ENCODE measurements at places on chromosomes 7 and 10.

DNA sequence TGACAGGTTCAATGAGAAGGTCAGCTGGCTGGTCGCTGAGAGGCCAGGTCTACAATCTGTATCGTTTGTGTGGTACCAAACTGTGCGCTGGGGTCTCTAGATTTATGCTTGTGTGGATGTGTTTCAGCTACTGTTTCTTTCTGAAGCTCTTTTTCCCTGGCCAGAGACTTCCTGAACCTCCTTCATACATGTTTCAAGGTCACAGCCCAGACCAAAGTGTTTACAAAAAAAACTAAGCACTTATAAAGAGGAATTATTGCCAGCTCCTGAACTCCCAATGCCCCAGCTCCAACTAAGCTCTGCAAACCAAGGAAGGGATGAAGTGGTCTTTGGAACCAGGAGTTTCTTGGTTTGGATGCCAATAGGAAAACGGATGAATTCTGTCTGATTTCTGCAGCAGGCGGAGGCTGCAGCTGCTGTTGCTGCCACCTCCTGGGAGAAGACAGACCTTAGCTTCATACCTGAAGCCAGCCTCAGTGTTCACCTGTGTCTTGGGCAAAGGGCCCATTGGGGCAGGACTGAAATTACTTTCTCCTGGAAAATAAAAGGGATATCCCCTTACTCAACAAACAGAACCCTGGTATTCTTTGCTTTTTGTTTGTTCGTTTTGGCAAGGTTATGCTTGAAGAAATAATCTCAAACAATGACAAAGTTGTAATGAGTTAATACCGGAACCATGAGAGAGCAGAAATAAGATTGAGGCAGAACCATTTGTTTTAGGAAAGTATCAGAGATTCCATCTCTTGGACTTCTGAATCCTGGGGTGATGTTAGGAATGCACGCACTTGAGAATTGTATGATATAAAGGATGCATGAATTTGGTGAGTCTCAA lies 24.6 kb upstream of the MKLN1 start:
- DNase-seq: no peak

- DNase-seq: no peak
Observed at GRCh38 chr7:51476026-51476425, 159.4 kb upstream of the COBL start.

DNA sequence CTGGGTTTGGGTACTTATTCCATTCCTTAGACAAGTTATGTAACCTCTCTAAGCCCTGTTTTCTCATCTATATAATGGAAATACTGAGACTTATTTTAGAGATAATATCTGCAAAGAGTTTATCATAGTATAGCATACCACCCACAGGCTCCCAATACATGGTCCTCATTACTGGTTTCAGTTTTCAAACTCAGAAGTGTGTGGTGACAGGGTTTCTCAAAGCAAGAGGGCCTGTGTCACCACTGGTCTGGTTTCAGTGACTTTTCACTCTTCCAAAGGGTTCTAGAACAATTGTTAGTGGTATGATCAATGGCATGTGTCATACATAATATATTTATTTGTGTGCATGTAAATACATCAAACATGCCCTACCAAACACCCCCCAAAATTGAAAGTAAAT lies 89.2 kb upstream of the BMPER start:
- DNase-seq: no peak

DNA sequence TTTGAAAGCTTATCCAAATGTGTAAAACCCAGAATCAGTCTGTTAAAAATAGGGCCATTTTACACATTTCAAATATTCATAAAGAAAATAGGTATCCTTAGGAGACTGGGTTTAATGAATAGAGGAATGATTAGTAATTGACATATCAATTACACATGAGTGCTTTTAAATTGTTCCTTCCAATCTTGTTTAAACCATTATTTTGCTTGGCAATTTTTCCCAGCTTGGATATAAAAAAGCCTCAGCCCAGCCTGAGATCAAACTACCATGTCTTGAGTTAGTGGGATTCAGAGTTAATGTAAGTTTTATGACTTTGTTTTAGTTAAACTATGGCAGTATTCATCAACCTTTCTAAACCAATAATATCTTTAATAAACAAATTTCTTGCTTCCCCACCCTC lies 28.3 kb downstream of the PARP12 start:
- DNase-seq: no peak

DNA sequence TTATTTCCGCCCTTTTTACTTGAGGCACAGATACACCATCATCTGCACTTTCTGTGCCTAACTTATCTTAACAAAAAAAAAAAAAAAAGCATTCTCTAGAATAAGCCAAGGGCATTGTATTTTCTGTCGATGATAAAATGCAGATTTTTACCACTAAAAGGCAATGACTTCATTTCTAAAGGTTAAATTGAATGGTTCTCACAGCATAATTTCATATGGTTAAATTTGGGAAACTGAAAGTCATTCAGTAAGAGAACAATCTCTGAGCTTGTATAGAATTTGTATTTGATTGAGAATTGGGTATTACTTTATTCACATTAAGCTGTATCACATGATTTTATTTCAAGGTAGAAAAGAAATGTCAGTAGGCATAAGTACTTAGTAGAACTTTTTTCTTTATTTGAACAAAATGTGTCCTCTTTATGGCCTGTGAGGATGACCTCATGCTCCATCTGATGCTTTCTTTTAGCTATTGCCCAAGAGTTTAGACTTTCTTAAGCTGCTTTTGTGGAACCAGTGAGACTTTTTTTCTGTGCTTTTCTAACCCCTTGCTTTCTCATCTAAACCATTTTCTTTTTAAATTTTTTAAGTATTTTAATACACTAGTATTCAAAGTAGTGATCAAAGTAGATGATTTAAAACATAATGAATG lies 110.3 kb downstream of the LRRC4 start:
- no peak for DNase-seq

- no peak for DNase-seq
Observed at GRCh38 chr10:96708456-96708855, 11.9 kb downstream of the PIK3AP1 start.

GRCh38 chr10:124329941-124330340 lies 88.8 kb downstream of the OAT start:
- no peak for DNase-seq

DNA sequence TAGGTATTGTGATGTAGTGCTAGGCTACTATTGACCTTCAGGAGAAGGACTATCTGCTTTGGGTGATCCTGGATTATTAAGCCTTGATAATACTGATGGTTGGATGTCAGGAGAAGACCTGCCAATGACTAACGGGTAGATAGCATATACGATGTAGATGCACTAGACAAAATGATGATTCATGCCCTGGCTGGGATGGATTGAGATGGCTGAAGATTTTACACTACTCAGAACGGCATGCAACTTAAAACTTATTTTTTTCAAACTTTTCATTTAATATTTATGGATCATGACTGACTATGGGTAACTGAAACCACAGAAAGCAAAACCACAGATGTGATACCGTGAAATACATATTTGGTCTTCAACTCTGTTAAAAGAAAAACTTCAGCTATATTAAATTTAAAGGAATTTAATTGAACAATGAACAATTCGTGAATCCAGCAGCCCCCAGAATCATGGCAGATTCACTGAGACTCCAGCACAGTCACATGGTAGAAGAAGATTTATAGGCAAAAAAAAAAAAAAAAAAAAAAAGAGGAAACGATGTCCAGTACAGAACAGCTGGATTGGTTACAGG lies 124.6 kb upstream of the CDK13 start:
- no peak for DNase-seq

- no peak for DNase-seq
Observed at GRCh38 chr10:124081547-124082140, 11.8 kb downstream of the CHST15 start.

GRCh38 chr10:58797356-58797755 lies 284.7 kb downstream of the BICC1 start:
- no peak for DNase-seq

GRCh38 chr7:66627151-66627681 lies 1.5 kb upstream of the KCTD7 start:
- DNase-seq: no peak

DNA sequence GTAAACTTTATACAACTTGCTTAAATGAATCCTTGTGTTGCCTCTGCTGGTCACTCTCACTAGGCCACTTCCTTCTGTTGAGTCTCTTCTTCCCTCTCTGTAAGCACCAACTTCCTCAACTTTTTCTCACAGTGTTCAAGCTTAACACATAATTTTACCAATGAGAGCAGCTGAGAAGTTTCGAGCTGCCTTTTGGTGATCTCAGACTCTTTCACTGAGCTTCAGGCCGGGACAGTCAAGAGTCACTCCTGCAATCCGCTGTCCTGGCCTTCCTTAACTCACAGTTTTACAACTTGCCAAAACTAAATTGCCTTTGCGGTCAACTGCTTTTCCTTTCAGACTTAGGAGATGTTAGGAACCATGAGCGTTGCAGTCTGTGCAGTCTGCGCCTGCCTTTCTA lies 47.4 kb downstream of the PRPF18 start:
- no peak for DNase-seq

DNA sequence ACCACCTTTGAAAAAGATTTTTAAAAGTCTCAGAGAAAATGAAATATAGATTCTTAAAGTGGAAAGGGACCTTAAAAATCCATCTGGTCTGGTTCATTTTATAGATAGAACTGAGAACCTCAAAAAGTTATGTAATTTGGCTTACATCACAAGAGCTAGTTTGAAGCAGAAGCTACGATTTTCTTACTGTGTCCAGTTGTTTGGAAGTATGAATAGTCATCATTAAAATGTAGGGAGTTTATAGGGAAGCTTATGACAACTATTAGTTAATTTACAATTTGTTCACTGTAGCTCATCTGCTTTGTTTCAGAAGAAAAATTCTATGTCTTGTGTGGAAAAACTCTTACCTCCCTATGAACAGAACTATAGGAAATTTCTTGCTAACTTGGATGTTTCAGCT lies 26.9 kb downstream of the ZEB1 start:
- no peak for DNase-seq

DNA sequence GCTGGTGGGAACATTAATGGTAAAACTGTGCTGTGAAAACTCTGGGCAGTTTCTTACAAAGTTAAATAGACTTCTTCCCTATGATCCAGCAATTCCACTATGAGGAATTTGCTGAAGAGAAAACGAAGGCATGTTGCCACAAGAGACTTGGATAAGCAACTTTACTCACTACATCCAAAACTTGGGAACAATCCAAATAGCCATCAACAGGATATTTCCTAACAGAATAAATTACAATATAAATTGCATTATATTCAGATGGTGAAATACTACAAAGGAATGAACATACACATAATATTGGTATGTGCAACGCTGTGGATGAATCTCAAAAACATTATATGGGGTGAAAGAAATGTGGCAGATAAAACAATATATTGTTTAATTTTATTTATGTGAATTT lies 21.4 kb upstream of the MKI67 start:
- no peak for DNase-seq

- no peak for DNase-seq
Observed at GRCh38 chr7:106806556-106806955, 58.5 kb upstream of the PIK3CG start.

DNA sequence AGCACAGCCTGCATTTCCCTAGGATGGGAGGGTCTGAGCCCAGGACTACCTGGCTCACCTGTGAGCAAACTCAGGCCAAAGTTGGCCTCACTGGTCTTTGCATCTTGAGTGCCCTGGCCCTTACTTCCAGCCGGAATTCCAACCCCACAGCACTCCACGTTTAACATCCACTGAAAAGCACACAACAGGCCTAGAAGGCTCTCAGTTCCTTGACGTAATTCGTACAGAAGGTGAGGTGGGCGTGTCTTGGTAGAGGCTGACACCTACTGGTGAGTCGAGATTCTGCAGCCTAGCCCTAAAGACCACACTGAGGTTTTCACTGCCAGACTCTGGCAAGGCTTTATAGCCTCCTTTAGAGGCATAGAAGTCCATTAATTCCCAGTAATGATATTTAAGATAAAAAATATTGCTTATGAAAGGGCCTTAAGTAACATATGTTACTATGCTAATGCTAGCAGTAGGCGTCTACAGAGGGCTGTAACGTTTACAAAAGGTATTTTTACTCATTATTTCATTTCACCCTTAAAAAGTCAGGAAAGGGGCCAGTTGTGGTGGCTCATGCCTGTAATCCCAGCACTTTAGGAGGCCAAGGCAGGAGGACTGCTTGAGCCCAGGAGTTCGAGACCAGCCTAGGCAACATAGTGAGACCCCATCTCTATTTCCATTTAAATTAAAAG lies 95.8 kb downstream of the HIP1 start:
- DNase-seq: peak; percentile 28

GRCh38 chr10:3119796-3120459 lies 52.6 kb downstream of the PFKP start:
- DNase-seq: no peak

DNA sequence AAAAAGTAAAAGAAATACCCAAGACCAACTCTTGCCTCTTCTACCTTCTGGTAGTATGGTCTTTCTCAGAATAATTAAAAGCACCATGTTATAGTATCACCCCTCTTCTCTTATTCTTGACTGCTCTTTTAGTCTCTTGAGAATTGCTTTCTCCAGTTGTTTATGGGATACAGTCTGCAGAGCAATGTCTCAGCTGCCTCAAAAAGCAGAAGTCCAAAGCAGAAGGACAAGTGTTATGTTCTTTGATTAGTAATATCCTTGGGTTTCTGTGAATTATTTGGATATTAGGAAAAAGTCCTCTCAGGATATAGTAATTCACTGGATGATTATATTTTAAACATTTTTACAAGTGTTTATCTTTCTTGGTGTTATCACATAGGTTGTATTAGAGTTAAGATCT lies 7.4 kb downstream of the TAS2R41 start:
- DNase-seq: no peak

DNA sequence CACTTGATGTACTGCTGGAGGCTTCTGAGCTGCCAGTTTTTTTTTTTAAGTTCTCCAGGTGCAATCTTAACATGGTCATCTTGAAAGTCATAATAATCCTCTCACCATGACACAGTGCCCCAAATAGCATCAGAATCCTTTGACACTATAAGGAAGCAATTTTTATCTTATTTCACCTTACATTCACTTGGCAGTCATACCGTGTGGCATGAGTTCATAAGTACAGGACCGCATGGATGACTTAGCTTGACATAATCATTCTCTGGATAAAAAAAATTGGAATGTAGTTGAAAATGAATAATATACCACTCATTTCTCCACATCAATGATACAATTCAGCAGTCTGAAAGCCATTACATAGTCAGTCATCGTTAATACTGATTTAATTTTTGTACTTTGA lies 25.6 kb upstream of the TMEM196 start:
- no peak for DNase-seq

- no peak for DNase-seq
Observed at GRCh38 chr10:80532571-80532970, 5.1 kb upstream of the SH2D4B start.

Data from DMS 273 treated with DMSO at 0.1 percent for 48 hours (cell line).